ENCODE measurements at places on chromosomes 6 and 20.

GRCh38 chr6:150288456-150288855, 80.4 kb upstream of the IYD start:
- DNase-seq = no peak

DNA sequence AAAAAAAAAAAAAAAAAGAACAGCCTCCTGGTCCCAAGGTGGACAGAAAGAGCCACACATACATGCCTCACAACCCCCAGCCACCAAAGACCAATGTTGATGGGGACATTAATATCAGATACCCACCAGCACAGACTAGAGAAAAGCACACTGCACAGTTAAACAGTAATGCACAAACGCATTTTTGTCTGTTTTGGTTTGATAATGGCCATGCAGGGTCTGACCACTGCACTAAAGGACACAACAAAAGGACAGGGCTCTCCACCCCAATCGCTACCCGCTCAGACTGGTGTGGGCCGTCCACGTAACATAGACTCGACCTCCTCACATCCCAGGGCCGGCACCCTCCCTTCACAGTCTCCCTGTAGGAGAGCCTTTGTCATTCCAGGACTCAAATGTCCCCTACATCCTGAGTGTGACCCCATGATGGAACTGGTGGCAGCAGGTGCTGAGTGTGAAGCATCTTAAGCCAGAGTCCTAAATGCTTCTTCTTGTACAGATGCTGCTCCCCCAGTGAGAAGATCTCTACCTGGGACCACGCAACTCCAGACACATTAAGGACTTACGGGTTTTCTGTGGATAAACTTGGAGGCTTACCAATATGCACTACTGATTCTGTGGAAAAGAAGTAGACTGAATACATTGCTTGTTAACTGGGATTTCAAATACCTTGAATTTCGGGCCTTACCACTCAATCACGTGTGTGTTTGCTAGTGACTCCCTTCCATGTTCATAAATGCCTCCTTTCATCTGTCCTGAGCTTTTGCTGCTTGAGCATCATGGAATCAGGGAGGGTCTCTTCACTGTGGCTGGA, 28.0 kb downstream of the RRBP1 start:
- no peak for DNase-seq

- no peak for DNase-seq
These were observed 12.3 kb upstream of the ASF1A start for GRCh38 chr6:118881440-118882313.

- no peak for DNase-seq
These were observed 84.3 kb upstream of the FOXO3 start for GRCh38 chr6:108476376-108476775.

Data from CMK (cell line).